ENCODE measurements at places on chromosomes 11 and 22.

GRCh38 chr11:102921587-102922220 lies 33.8 kb downstream of the MMP13 start:
- no peak for DNase-seq
- H3K36me3 ChIP-seq = no peaks in the 10 kb centered on the region
- H3K4me3 ChIP-seq = no peak overlapping the region
- no peak overlapping the region for H3K27ac ChIP-seq
- H3K27me3 ChIP-seq = no peaks in the 10 kb centered on the region
- H3K4me1 ChIP-seq = no peaks in the 10 kb centered on the region

DNA sequence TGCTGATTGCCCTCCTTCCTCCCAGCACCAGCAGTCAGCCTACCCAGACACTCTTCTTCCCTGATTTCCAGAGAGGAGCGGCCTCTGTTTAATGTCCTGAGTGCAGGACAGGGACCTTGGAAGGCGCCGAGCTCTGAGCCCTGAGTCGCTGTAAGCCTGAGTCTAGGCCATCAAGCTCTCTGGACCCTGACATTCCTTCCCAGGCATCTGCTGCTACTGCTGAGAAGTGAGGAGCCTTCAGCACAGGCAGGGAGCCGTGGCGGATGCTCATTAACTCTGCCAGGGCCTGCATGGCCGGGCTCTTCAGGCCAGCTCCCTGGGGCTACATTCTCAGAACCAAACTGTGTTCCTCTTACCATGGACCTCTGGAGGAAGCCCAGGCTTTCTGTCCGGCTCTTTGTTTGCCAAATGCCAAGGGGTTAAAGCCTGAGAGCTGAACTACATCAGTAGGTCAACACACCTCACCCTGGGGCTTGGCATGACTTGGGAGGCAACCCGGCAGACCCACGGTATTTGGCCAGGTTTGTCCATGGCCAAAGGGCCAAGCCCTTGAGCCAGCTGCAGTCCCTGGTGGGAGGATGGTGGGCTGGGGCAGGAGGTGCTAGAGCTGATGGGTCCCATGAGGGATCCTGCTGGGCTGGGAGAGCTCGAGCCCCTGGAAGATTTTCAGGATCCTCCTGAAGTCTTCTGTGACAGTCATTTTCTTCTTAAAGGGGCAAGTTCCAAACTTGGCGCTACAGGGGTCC lies 721.4 kb downstream of the BRD1 start:
- H3K4me3 ChIP-seq = no peak overlapping the region
- no peak for DNase-seq
- no peaks in the 10 kb centered on the region for H3K4me1 ChIP-seq
- H3K27ac ChIP-seq = no peak overlapping the region

GRCh38 chr11:66100272-66101065 lies 30.4 kb downstream of the PACS1 start:
- H3K27ac ChIP-seq = no peak overlapping the region
- H3K36me3 ChIP-seq = no peaks in the 10 kb centered on the region
- H3K4me3 ChIP-seq = no peak overlapping the region
- DNase-seq = no peak
- H3K4me1 ChIP-seq = no peaks in the 10 kb centered on the region
- no peaks in the 10 kb centered on the region for H3K27me3 ChIP-seq

- DNase-seq = no peak
- H3K4me3 ChIP-seq = peak overlapping the region; percentile 69
- H3K36me3 ChIP-seq = no peaks in the 10 kb centered on the region
- peaks cover 3% of the 10 kb centered on the region for H3K4me1 ChIP-seq
- no peak overlapping the region for H3K27ac ChIP-seq
These were observed 1.3 kb downstream of the RBM4B start for GRCh38 chr11:66676282-66676919.

- H3K27me3 ChIP-seq = no peaks in the 10 kb centered on the region
- no peak overlapping the region for H3K27ac ChIP-seq
- no peaks in the 10 kb centered on the region for H3K36me3 ChIP-seq
- H3K4me1 ChIP-seq = no peaks in the 10 kb centered on the region
These were observed 11.7 kb upstream of the SLC43A3 start for GRCh38 chr11:57438345-57439285.

GRCh38 chr11:11320825-11321224 lies 32.2 kb downstream of the CSNK2A3 start:
- no peak overlapping the region for H3K27ac ChIP-seq
- no peak for DNase-seq
- H3K4me3 ChIP-seq = no peak overlapping the region
- no peaks in the 10 kb centered on the region for H3K27me3 ChIP-seq
- no peaks in the 10 kb centered on the region for H3K36me3 ChIP-seq

DNA sequence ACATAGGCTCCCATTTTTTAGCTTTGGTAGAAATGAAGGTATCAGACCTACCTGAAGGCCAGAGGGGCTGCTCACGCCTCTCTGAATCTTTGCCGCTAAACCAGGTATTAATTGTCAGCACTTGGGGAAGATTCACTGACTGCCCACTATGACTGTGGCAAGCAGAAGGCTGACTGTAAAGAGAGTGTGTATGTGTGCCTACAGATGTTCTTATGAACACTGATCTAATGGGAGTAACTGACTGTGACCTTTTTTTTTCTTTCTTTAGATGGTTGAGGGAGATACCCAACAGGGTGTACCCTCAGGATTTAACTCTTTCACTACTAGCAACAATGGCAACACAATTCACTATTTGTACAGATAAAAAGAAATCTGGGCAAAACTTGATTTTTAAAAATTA lies at the start of gene RAG2:
RAG2 (minus strand) TSS at position 186 of the 400 bp plus-strand sequence. CDS start 4,068 bp downstream, outside the sequence.
- no peaks in the 10 kb centered on the region for H3K36me3 ChIP-seq
- no peak within 1 kb of the TSS for H3K27ac ChIP-seq
- H3K4me1 ChIP-seq = no peaks in the 10 kb centered on the region
- no peaks in the 10 kb centered on the region for H3K27me3 ChIP-seq
- DNase-seq = no peak
- no peak within 1 kb of the TSS for H3K4me3 ChIP-seq

GRCh38 chr11:43577566-43578264 lies 102.8 kb upstream of the HSD17B12 start:
- H3K4me3 ChIP-seq = peak overlapping the region; percentile 46
- DNase-seq = no peak
- H3K27ac ChIP-seq = no peak overlapping the region
- H3K36me3 ChIP-seq = no peaks in the 10 kb centered on the region

DNA sequence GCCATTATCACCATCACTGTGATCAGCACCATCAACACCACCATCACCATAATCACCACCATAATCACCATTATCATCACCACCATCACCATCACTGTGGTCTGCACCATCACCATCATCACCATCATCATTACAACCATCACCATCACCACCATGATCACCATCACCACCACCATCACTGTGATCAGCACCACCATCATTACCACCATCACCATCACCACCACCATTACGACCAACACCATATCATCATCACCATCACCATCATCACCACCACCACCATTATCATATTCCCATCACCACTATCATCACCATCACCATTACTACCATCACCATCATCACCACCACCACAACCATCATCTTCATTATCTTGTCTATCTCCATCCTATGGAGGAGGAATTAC lies 125.2 kb downstream of the PHF21B start:
- H3K36me3 ChIP-seq = peaks cover 8% of the 10 kb centered on the region
- DNase-seq = no peak
- no peak overlapping the region for H3K27ac ChIP-seq
- no peak overlapping the region for H3K4me3 ChIP-seq
- H3K27me3 ChIP-seq = no peaks in the 10 kb centered on the region

DNA sequence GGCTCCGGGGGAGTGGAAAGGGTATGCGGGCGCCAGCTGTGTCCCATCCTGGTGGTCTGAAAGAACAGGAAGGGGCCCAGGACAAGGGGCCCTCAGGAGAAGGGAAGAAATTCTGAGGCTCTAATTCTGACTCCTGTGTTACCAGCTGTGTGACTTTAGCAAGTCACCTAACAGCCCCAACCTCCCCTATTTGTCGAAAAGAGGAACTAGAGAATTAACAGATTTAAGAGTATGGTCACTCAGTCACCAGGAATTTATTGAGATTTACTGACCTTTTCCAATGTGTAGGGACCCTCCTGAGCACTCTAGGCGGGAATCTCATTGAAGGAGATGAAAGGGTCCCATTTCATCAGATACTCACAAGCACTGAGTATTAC lies 14.6 kb downstream of the RPS6KA4 start:
- peaks cover 3% of the 10 kb centered on the region for H3K4me1 ChIP-seq
- no peaks in the 10 kb centered on the region for H3K27me3 ChIP-seq
- H3K4me3 ChIP-seq = no peak overlapping the region
- H3K27ac ChIP-seq = no peak overlapping the region

DNA sequence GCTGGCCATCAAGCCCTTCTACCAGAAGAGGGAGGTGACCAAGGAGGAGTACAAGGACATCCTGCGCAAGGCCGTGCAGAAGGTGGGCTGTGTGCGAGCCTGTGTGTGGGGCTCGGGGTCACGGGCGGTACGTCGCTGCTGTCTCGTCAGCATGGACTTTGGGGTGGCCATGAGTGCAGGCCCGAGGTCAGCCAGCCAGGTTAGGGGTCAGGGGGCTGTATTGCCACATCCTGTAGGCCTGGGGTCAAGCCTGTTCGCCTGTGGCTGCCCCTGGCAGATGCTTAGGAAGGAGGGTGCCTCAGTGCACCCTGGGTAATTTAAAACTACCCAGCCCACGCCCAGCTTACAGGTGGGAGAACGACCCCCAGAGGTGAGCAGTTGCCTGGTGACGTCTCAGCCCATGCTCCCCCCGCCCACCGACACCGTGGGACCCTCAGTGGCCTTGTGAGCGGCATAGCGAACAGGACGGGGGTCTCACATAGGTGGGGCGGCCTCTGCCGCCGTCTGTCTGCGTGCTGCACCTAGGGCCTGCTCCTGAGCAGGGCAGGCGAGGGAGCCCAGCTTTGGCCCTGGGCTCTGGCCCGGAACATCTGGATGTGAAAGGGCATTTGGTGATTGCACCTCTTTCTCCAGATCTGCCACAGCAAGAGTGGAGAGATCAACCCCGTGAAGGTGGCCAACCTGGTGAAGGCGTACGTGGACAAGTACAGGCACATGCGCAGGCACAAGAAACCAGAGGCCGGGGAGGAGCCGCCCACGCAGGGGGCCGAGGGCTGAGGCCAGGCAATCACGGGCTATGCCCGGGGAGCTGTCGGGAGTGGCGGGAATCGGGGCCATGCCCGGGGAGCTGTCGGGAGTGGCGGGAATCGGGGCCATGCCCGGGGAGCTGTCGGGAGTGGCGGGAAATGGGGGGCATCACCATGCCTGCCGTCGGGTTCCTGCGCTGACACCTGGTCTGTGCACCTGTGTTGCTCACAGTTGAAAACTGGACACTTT lies 4.5 kb downstream of the IRF7 start:
- no peak for DNase-seq
- H3K4me3 ChIP-seq = no peak overlapping the region
- H3K4me1 ChIP-seq = no peaks in the 10 kb centered on the region
- no peaks in the 10 kb centered on the region for H3K27me3 ChIP-seq
- H3K27ac ChIP-seq = no peak overlapping the region

DNA sequence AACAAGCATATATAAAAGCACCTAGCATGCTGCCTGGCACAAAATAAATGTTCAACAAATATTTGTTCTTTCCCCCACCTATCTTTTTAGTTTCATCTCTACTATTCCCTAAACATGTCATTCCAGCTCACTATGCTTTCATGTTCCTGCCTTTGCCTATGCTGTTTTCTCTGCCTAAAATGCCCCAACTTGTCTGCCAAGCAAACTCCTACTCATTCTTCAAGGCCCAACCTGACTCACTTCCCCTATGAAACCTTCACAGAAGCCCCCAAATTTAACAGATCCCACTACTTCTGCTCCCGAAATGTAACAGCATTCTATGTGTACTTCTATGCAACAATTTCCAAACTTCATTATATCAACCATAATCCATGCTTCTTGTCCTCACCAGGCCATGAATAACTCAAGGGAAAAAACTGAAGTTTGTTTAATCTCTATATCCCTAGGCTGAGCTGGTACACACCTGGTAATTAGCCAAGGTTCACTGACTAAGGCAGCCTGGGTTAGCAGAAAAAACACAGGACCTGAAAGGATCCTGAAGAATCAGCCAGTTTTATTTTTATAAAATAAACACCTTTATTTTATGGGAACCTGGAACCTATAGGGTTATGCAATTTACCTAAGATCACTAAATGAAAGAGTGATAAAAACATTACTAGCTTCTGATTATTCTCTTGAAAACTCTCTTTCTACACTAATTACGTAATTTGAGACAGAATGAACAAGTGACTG lies 72.2 kb downstream of the PAK1 start:
- no peak overlapping the region for H3K27ac ChIP-seq
- no peak for DNase-seq
- no peak overlapping the region for H3K4me3 ChIP-seq
- peaks cover 3% of the 10 kb centered on the region for H3K4me1 ChIP-seq

GRCh38 chr22:36767035-36767775 lies 8.7 kb downstream of the IFT27 start:
- H3K27ac ChIP-seq = no peak overlapping the region
- no peaks in the 10 kb centered on the region for H3K4me1 ChIP-seq
- no peaks in the 10 kb centered on the region for H3K27me3 ChIP-seq
- no peak overlapping the region for H3K4me3 ChIP-seq
- no peak for DNase-seq

- H3K4me1 ChIP-seq = 0 out of 2 replicates have a peak, but pooled peaks cover 4% of the 10 kb centered on the region
- no peak for DNase-seq
- no peak overlapping the region for H3K4me3 ChIP-seq
- no peak overlapping the region for H3K27ac ChIP-seq
- no peaks in the 10 kb centered on the region for H3K27me3 ChIP-seq
These were observed 12.6 kb upstream of the UCP2 start for GRCh38 chr11:73995247-73995646.

- no peaks in the 10 kb centered on the region for H3K27me3 ChIP-seq
- H3K4me1 ChIP-seq = no peaks in the 10 kb centered on the region
- DNase-seq = no peak
- H3K36me3 ChIP-seq = no peaks in the 10 kb centered on the region
- H3K27ac ChIP-seq = no peak overlapping the region
- H3K4me3 ChIP-seq = no peak overlapping the region
These were observed 332.0 kb upstream of the CCDC179 start for GRCh38 chr11:23192256-23192655.

GRCh38 chr11:73996161-73996747 lies 12.6 kb downstream of the UCP3 start:
- no peak overlapping the region for H3K4me3 ChIP-seq

DNA sequence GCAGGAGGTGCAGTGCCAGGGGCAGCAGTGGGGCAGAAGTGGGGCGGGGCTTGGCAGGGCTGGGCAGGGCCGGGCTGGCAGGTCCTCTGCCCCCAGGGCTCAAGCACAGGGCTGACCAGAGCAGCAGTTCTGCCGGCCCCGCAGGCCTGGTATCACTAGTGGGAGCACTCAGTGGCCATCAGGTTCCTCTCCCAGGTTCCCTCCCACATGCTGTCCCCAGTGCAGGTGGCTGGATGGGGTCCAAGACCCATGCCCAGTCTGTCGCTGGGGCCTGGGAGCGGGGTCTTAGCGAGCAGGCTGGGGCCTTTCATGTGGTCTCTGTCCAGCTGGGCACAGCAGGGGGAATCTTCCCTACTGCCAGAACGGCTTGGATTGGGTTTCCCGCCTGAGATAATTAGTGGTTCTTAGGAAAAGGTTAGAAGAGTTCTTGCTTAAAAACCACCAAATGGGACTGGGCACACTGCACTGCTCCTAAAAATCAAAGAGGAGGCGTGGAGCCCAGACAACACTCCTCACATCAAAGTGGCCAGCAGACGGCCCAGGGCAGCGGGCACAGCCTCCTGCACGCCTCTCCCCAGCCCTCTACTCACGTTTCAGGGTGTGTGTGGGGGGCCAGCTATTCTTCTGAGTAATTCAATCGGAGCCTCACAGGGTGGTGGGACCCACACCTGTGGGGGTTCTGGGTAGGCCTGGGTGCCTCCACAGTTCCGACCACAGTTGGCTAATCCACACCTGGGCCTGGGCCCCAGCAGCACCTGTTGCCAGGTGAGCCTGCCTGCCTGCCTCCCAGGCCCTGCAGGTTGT lies 45.6 kb downstream of the TPCN2 start:
- DNase-seq = no peak
- H3K27ac ChIP-seq = no peak overlapping the region
- no peaks in the 10 kb centered on the region for H3K4me1 ChIP-seq
- no peak overlapping the region for H3K4me3 ChIP-seq
- no peaks in the 10 kb centered on the region for H3K36me3 ChIP-seq

Measured in H1 (cell line).